Ovary (tissue), 10 donors: ENCODE measurements at places on chromosomes 11 and 22. TPM values are rescaled to one million over a fixed set of nuclear protein-coding genes. Genes with fewer than 3 reads are reported as not detected.

DNA sequence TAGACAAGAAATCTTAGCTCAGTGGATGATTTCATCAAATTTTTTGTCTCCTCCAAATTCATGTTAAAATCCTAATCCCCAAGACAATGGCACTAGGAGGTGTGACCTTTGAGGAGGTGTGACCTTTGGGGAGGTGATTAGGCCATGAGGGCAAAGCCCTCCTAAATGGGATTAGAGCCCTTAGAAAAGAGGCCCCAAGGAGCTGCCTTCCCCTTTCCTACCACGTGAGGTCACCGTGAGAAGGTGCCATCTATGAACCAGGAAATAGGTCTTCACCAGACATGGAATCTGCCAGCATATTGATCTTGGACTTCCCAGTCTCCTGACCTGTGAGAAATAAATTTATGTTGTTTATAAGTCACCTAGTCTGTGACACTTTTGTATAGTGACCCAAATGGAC, 138.7 kb downstream of the TRIM29 start:
- no peak overlapping the region for H3K27ac ChIP-seq
- no peaks in the 10 kb centered on the region for H3K27me3 ChIP-seq
- DNase-seq = no peak
- no peak overlapping the region for H3K4me3 ChIP-seq
- H3K36me3 ChIP-seq = no peaks in the 10 kb centered on the region

DNA sequence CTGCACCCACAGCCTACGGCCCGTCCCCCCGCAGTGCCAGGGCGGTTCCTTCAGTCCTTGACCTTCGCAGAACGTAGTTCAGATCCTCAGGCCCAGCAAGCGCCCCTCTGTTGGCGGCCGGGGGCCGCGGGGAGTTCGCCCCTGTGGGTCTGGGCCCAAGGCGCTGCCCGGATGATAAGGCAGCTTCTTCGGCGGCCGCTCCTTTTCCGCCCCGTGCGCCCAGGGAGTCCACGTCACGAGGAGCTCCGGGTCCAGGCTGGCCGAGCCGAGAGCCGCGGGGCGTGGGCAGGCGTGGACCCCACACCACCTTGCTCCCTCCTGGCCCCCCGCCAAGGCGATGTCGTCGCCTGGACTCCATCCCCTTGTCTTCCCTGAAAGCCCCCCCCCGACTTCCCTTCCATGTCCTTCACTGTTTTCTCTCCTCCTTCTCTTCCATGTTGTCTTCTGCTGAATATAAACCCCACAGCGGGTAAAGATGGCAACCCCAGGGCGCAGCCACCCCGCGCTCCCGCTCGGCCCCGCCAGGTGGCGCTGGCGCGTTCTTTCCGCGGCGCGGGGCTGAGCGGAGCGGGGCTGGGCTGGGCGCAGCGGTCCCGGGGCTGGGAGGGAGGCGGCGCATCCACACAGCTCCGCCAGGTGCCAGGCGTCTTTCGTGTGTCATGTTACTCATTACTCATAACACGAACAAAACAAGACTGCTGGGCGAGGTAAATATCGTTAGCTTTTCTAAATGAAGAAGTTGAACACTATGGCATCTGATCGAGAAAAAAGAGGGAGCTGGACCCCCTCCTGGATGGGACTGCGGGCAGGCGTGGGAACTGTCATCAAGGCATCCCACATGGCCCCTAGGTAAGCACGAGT, 321.0 kb downstream of the NTM start:
- no peak for DNase-seq
- no peaks in the 10 kb centered on the region for H3K36me3 ChIP-seq
- H3K4me1 ChIP-seq = peaks cover 1% of the 10 kb centered on the region
- H3K4me3 ChIP-seq = no peak overlapping the region
- no peak overlapping the region for H3K27ac ChIP-seq

- no peak overlapping the region for H3K4me3 ChIP-seq
- no peaks in the 10 kb centered on the region for H3K4me1 ChIP-seq
- H3K27ac ChIP-seq = no peak overlapping the region
Observed at GRCh38 chr11:126578021-126578420, 222.5 kb downstream of the ST3GAL4 start.

Gene SLC35C1
- total RNA-seq = 12.6 TPM

- no peaks in the 10 kb centered on the region for H3K27me3 ChIP-seq
- no peak for DNase-seq
- no peak overlapping the region for H3K4me3 ChIP-seq
- H3K4me1 ChIP-seq = no peaks in the 10 kb centered on the region
Observed at GRCh38 chr11:73996161-73996747, 12.6 kb downstream of the UCP3 start.

GRCh38 chr22:30705710-30706651, 11.3 kb downstream of the OSBP2 start:
- no peaks in the 10 kb centered on the region for H3K27me3 ChIP-seq
- no peaks in the 10 kb centered on the region for H3K36me3 ChIP-seq
- no peak overlapping the region for H3K27ac ChIP-seq
- H3K4me3 ChIP-seq = no peak overlapping the region
- DNase-seq = no peak

GRCh38 chr11:12176410-12176809, 66.0 kb downstream of the MICAL2 start:
- no peaks in the 10 kb centered on the region for H3K27me3 ChIP-seq
- H3K4me3 ChIP-seq = no peak overlapping the region
- H3K4me1 ChIP-seq = no peaks in the 10 kb centered on the region
- no peaks in the 10 kb centered on the region for H3K36me3 ChIP-seq
- no peak overlapping the region for H3K27ac ChIP-seq

DNA sequence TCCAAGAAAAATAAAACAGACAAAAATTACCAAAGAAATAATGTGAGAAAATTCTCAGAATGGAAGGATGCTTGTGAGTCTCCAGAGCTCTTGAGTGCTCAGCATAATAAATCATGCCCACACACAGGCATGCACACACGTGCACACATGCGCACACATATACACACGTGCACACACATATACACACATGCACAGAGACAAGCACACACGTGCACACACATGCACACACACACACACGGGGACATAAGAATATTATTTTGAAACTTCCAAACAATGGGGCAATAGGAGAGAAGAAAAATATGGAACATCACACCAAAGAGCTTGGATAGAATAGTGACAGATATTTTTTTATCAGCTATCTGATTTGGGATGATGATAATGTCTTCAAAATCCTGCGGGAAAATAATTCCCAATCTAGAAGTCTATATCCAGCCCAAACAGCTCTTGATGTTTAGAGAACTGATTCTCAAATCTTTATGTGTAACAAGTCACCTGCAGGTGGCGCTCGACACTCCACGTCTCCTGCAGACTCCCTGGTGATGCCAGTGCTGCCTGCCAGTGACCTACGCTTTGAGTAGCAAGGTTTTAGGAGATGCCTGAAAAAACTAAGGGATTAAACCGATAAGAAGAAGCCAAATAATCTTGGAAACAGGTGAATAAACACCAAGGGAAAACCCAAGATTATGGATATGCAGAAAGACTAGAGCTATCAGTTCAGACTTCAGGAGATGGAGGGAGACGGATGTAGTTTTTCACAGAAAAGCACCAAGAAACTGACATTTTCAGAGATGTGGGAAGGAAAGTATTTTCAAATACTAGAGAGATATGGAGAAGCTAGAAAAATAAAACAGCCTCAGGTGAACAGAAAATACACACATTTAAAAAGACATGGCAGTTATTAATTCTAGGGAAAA, 743.6 kb downstream of the ETS1 start:
- H3K4me1 ChIP-seq = no peaks in the 10 kb centered on the region
- no peaks in the 10 kb centered on the region for H3K36me3 ChIP-seq
- H3K27ac ChIP-seq = no peak overlapping the region
- no peaks in the 10 kb centered on the region for H3K27me3 ChIP-seq

GRCh38 chr22:42880815-42881214, 23.7 kb upstream of the ARFGAP3 start:
- H3K4me3 ChIP-seq = no peak overlapping the region
- no peak overlapping the region for H3K27ac ChIP-seq
- H3K36me3 ChIP-seq = no peaks in the 10 kb centered on the region
- H3K4me1 ChIP-seq = no peaks in the 10 kb centered on the region
- H3K27me3 ChIP-seq = no peaks in the 10 kb centered on the region

- H3K4me1 ChIP-seq = peaks cover 5% of the 10 kb centered on the region
- DNase-seq = peak; percentile 96
- peak within 1 kb of the TSS; percentile 66 for H3K4me3 ChIP-seq
- peak within 1 kb of the TSS; percentile 58 for H3K27ac ChIP-seq
Observed at GRCh38 chr22:42070517-42071422, at the start of gene NAGA. Gene NAGA (minus strand): TSS chr22:42070812. CDS start chr22:42070297, 515 bp downstream.

- H3K27me3 ChIP-seq = no peaks in the 10 kb centered on the region
- H3K27ac ChIP-seq = no peak overlapping the region
- H3K36me3 ChIP-seq = no peaks in the 10 kb centered on the region
- no peak overlapping the region for H3K4me3 ChIP-seq
- peak; percentile 12 for DNase-seq
Observed at GRCh38 chr22:47162865-47163264, 400.4 kb downstream of the TBC1D22A start.

- H3K4me1 ChIP-seq = peaks cover 15% of the 10 kb centered on the region
- H3K36me3 ChIP-seq = no peaks in the 10 kb centered on the region
- DNase-seq = peak; percentile 59
- peak overlapping the region; percentile 52 for H3K27ac ChIP-seq
Observed at GRCh38 chr11:63919267-63920125, 2.5 kb upstream of the RCOR2 start.

DNA sequence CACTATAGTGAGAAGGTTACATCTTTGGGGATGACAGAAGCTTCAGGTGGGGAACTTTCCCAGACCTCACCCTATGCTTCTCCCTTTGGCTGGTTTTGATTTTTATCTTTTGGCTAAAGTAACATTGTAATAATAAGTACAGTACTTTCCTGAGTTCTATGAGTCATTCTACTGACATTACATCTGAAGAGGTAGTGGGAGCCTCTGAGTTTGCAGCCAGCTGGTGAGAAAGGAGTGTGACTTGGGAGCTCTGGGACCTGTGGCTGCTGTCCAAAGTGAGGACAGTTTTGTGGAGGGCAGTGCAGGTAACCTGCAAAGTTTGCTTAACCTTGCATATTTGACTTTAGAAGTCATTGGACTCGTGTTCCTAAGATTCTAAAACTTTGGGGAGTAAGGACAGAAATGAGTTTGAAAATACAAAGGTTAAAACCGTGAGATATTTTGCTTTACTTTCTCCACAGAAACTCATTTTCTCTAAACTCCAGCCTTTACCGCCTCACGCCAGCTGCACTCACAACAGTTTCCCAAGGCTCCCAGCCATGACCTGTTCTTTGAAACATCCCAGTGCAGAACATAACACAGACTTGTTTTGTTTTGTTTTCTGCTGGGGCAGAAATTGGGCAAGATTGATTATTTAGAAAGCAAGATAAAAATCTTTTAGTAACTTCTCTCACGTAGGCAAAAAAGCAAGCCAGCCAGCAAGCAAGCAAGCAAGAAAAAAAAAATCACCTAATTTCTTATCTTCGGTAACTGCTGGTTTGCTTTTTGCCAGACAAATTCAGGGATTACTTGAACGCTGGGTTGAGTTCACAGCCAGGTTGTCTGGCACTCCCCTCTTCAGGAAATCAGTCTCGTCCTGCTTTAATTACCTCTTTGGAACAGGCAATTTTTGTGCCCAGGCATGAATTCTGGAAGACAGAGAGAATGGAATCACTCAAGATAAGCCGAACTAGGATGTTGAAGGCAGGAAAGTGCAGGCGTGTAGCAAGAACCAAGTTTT, 478.3 kb upstream of the ISX start:
- H3K4me1 ChIP-seq = peaks cover 1% of the 10 kb centered on the region
- no peak for DNase-seq
- no peak overlapping the region for H3K27ac ChIP-seq

- H3K4me3 ChIP-seq = no peak overlapping the region
- no peaks in the 10 kb centered on the region for H3K27me3 ChIP-seq
- no peaks in the 10 kb centered on the region for H3K4me1 ChIP-seq
- no peak overlapping the region for H3K27ac ChIP-seq
- no peak for DNase-seq
Observed at GRCh38 chr22:42895087-42895486, 38.0 kb upstream of the ARFGAP3 start.

DNA sequence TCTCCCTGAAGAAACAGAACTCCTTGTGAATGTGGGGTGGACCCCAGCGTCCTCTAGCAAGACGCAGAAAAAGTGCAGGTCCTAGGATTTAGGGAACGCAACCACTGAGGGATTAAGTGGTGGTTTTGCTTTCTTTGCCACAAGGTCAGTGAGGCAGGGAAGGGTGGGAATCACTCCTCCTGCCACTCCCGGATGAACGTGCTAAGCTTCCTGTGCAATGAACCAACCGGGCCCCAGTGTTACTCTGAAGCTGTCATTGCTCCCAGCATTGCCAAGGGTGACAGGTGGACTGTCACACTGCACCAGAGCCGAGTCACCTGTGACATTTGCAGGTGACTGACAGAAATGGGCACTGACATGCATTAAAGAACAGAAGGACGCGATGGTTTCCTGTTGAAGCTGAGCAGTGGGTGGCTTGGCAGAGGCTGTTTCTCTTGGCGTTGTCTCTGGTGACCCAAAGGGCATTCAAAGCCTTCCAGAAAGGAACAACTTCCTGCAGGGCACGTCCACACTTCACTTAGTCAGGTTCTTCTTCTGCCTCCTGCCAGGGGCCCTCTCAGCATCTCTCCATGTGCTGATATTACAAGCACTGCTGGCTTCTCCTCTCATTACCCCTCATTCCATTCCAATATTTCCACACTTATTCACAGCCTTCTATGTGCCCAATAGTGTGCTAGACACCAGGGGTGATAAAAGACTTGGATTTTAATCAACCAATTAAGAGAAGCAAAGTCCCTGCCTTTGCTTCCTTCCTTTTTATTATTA, 9.7 kb downstream of the KIRREL3 start:
- H3K4me3 ChIP-seq = no peak overlapping the region
- no peak for DNase-seq
- no peaks in the 10 kb centered on the region for H3K4me1 ChIP-seq

DNA sequence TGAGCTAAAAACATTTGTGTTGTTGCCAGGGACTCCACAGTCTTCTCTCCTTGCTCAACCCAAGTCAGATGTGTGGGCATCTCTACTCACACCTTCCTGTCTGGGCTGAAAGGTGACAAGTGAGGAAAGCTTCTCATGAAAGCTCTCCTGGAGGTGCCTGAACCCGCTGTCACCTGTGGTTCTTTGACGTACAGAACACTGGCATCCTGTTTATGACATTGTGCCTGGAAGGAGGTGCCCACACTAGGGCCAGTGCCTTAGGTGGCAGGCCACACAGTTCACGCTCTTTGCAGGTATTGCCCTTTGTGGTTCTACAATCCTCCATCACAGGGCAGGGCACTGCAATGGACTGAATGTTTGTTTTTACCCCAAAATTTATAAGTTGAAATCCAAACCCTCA, 108.5 kb downstream of the CD44 start:
- H3K36me3 ChIP-seq = no peaks in the 10 kb centered on the region
- no peaks in the 10 kb centered on the region for H3K27me3 ChIP-seq
- H3K4me3 ChIP-seq = no peak overlapping the region
- no peaks in the 10 kb centered on the region for H3K4me1 ChIP-seq

Gene NLRP6
- 0.46 TPM for total RNA-seq

Gene NXPE4
- total RNA-seq = not detected

Gene ZNF215
- total RNA-seq = 1.1 TPM

Gene PHOX2A
- not detected for total RNA-seq

GRCh38 chr11:112302226-112302868, 41.7 kb upstream of the PLET1 start:
- no peak overlapping the region for H3K4me3 ChIP-seq
- H3K36me3 ChIP-seq = no peaks in the 10 kb centered on the region
- H3K4me1 ChIP-seq = no peaks in the 10 kb centered on the region
- DNase-seq = no peak
- no peak overlapping the region for H3K27ac ChIP-seq
